ENCODE measurements at places on chromosomes 2 and 18.

- DNase-seq = no peak
These were observed 62.5 kb downstream of the GPR39 start for GRCh38 chr2:132479155-132479554.

DNA sequence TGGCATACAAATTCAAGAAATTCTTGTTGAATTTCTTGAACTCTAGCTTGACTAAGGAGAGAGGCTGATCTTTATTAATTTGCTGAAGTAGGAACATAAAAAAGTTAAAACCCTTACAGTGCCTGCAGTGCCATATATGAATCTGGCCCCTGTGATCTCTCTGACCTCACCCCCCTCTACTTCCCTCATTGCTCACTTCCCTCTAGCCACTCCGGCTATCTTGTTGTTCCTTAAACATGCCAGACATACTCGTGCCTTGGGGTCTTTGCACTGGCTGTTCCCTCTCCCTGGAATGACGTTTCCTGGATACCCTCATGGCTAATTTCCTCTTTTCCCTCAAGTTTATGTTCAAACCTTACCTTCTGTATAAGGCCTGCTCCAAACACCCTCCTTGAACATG, 246.3 kb upstream of the SIX2 start:
- peak; percentile 54 for DNase-seq

DNA sequence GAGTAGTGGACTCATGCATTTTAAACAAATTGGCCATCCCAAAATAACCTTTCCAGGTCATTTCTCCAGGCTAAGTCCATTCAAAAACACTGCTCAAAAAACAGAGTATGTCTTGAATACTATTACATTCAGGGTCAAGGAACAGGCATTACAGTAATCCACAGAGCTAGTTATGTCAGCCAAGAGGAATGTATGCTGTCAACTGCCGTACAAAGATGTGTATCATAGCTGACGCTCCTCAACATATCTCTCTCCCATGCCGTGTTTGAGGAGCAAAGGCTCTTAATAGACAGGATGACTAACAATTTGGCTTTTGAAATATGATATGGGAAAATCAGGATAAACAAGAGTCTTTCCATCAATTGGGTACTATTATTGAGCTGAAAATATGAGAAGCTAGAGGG, 68.8 kb upstream of the KCTD1 start:
- no peak for DNase-seq

- no peak for DNase-seq
These were observed 135.8 kb upstream of the BCL2L11 start for GRCh38 chr2:110984694-110985490.

DNA sequence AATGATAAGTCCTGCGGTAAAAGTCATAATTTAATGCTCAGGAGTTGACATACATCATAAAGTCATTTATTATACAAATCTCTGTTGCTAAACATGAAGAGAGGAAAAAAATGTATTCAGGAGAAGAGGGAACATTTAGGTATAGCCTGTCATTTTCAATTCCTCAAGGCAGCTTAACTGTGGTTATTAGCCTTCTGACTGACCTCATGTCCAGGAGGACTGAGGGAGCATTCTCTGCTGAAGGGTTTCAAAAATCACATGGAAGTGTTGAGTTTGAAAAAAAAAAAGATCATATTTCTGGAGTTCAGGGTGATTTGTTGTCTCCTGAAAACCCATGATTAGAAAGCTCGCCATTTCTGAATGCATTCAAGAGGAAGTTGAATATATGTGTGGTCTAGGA, 1371.1 kb upstream of the LRRTM1 start:
- DNase-seq = no peak

GRCh38 chr2:226247289-226248275, 552.0 kb downstream of the IRS1 start:
- no peak for DNase-seq

DNA sequence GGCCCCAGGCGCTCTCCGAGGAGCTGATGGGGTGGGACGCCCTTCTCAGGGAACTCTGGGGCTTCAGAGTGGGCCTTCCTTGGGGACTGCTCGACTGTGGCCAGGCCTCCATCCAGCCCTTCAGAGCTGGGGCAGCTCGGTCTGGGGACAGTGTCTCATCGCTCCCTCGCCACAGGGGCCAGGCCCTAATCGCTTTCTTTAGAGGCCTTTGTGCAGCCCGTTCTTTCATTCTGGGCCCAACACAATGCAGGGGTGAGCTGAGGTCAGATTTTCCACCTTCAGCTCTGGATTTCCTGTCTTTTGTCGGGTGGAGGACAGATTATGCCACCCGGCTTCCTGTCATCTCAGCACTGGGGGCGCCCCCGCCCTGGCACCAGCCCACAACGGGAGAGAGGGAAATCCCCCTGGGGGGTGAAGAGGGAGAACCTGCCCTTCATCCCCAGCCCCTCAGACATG, 25.2 kb downstream of the MYCN start:
- DNase-seq = peak; percentile 43

DNA sequence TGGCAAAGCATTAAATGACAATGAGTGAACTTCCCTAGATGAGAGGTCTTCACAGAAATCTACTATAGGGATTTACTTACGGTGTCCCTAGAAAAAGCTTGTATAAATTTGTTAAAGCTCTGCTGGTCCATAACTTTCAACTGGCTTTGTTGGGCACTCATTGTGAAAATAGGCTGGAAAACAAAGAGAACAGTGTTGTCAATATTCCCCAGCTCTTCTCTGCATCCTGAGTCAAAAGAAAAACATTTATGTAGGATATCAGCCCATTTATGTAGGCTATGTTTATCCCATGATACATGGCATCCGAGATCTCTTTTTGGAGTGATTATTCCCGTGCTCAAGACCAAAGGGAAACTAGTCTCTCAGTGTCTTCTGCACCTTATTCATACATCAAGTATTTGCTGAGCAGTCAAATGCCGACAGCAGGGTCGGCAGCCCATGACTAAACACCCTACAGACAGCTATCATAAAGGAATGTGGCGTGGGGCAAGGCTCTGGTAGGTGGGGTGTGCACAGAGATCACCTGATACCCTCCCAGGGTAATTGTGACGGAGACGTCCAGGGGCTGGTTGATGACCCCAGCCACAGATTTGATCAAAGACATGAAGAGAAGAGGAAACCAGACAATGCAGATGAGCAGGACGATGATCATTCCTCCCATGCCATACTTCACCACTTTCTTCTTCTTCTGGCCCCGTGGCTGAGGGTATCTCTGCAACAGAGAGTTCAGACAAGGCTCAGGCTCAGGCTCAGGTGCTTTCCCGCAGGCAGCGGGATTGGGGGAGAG, 155.9 kb downstream of the NAPG start:
- DNase-seq = no peak

DNA sequence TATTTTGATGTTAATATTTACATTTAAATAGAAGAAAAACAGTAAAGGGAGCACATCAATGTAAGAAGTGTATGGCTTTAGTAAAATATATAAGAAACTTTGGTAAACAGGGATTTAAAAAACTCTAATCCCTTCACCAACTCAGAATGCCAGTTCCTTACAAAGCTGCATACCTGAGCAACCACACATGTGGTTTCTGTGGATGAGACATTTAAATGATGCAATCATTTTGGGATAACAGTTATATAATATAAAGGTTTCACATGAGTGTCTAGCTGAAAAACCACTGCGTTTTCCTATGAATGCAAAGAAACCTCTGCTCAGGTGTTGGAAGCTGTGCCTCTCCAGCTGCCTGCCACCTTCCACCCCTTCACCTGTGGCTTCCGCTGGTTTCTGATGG, 209.1 kb upstream of the REV1 start:
- DNase-seq = no peak

All from suppressor macrophage treated with lipopolysaccharide for 4 hours (primary cell).